Stimulated activated effector memory CD8-positive, alpha-beta T cell treated with anti-CD3 and anti-CD28 coated beads, Interleukin-12 subunit alpha, Interleukin-12 subunit beta, amount 100 ng/mL, for 72 hours (primary cell): ENCODE measurements at places on chromosomes 7 and 10.

GRCh38 chr7:151381348-151382078 lies 28.3 kb downstream of the WDR86 start:
- DNase-seq = no peak

DNA sequence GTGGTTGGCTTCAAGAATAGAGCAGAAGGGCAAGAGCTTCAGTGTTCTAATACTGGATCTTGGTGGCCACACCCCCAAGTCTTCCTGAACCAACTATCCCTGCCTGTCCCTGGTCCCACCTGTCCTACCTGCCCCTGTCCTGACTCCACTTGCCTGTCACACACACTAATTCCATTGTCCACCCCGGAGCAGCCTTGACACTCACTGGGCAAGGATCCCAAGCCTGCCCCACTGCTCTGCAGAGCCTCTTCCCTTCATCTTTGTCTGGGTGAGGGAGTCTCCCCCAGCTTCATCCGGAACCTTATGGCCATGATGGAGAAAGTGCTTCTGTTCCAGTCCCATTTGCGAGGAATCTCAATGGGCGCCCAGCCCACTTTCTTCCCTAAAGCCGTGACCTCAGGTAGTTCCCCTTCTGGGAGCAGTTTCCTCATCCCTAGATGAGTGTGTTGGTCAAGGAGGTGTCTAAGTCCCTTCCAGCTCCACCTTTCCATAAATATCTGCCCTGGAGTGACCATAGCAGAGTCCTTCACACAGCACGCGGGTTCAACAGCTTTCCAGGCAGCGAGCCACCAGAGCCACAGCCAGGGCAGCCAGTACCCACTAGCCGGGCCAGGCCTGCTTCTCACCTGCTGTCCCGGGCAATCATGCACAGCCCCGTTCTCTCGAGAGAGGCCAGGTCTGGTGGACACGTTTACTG lies 61.5 kb downstream of the VIPR2 start:
- DNase-seq = no peak

- DNase-seq = no peak
Measured at GRCh38 chr7:43954524-43955228, 28.4 kb downstream of the UBE2D4 start.

DNA sequence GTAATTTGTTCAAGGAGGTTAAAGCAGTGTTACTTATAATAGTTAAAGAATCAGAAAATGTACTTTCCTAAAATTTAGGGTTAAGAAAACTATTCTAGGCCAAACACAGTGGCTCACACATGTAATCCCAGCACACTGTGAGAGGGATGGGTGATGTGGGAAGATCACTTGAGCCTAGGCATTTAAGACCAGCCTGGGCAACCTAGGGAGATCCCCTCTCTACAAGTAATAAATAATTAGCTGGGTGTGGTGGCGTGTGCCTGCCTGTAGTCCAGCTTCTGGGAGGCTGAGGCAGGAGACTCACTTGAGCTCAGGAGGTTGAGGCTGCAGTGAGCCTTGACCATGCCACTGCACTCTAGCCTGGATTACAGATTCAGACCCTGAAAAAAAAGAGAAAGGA lies 3.6 kb upstream of the STEAP2 start:
- no peak for DNase-seq

GRCh38 chr10:103463499-103463898 lies 4.8 kb upstream of the CALHM1 start:
- DNase-seq = no peak
